Hematopoietic multipotent progenitor cell treated with erythropoietin and hydrocortisone succinate and interleukin-3 and kit ligand, for 4 days (in vitro differentiated cells): ENCODE measurements at places on chromosomes 7 and 10.

DNA sequence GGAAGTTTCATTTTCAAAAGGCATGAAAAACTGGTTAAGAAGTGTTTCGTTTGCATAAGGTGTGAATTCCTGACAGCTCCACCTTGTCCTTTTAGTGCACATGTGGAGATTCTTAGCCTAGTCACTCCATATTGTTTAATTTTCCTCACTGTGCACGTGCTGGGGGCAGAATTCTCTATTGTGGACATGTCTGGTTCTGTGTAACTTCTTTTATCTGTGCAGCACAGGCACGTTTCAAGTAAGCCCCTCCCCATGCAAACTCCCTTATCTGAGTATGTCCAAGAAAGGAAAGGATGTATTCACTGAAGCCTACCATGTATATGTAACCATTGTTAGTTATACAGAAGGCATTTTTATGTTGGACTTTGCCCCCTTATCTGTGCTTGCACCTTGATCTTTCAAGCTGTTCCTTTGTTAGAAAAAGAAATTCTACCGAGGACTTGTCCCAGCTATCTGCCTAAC, 1346.3 kb downstream of the REEP3 start:
- DNase-seq, result peak; percentile 92

DNA sequence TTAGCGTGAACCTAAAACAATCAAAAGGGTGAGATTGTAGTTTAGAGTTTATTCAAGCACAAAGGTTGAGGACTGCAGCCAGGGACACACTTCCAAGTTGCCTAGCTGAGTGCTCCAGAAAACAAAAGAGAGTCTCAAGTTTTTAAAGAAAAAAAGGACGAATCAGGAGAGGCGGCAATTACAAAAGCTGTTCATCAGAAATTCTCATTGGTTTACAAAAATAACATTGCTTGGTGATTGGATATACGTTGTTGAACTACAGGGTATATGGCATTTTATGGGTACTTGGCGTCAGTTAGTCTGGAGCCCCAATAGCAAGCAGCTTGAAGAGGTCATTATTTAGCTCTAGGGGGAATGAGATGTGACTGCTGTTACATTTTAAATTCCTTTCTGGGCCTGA, 11.5 kb downstream of the ZNF438 start:
- DNase-seq, result no peak

GRCh38 chr7:135204341-135204749, 7.0 kb downstream of the WDR91 start:
- DNase-seq, result no peak

GRCh38 chr7:128407751-128408708, 1.8 kb downstream of the IMPDH1 start:
- DNase-seq, result peak; percentile 32
